ENCODE measurements at places on chromosomes 1 and 21.

GRCh38 chr1:7573481-7573880 is 197.6 kb upstream of the VAMP3 start:
- no peak for DNase-seq

- DNase-seq = no peak
Observed at GRCh38 chr1:216430744-216431143, 7.5 kb upstream of the USH2A start.

DNA sequence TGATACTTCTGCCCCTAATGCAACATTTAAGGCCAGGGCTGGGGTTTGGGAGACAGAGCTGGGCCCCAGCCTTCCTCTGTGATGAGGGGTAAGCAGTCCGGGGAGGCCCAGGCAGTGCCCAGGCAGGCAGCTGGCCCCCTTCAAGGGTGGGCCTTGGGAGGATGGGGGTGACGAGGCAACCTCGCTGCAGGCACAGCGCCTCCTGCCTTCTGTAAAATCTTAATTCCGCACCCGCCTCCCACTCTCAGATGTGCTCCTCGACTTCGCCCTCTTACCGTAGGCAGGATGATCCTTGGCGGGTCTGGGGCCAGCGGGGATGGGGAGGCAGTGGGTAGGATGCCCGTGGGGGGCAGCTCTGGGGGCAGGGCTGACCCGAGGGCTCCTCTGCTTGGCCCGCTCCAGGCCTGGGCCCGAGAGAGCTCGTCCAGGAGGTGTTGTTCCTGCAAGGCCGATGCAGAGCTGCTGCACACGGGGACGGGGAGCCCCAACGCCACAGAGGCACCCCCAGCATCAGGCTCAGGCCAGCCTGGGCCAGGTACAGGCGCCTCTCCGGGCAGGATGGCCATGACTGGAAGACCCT is 9.1 kb downstream of the C21orf58 start:
- no peak for DNase-seq

- DNase-seq = no peak
Observed at GRCh38 chr21:37665230-37666024, 250.8 kb downstream of the KCNJ6 start.

- peak; percentile 55 for DNase-seq
Observed at GRCh38 chr1:232579958-232580941, 49.7 kb downstream of the SIPA1L2 start.

DNA sequence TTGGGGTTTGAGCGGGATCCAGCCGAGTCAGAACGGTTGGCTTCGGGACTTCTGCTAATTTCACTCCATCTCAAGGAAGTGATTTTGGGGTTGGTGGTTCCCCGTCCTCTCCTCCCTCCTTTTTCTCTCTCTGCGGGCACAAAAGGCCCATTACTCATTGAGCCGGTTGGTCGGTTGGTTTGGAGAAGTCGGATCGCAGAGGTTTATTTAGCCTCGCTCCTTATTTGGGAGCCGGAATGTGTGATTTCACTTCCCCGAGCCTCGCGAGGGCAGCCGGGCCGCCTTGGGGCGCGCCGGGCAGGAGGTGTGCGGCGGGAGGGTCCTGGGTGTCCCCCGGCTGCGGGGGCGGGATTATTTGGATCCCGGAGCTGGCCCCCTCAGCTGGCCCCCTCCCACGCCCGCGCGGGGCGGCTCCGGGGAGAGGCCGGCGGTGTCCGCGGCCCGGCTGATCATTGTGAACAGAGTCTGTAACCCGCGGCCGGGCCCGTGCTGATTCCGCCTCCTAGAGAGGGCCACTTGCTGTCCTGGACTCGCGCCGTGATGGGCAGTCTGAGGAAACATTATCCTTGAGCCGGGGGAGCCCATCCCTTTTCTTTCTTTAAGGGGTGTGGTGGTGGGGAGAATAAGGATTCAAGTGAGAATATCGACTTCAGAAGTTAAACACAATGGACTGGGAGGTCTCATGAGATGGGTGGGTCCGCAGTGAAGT is 1.2 kb downstream of the MAPKAPK2 start:
- peak; percentile 80 for DNase-seq

- DNase-seq = no peak
Observed at GRCh38 chr1:4726620-4727341, 72.4 kb downstream of the AJAP1 start.

GRCh38 chr1:110205591-110206155 is 4.4 kb upstream of the KCNC4 start:
- DNase-seq = no peak

GRCh38 chr1:18100491-18101063 is 7.0 kb upstream of the IGSF21 start:
- DNase-seq = peak; percentile 47

DNA sequence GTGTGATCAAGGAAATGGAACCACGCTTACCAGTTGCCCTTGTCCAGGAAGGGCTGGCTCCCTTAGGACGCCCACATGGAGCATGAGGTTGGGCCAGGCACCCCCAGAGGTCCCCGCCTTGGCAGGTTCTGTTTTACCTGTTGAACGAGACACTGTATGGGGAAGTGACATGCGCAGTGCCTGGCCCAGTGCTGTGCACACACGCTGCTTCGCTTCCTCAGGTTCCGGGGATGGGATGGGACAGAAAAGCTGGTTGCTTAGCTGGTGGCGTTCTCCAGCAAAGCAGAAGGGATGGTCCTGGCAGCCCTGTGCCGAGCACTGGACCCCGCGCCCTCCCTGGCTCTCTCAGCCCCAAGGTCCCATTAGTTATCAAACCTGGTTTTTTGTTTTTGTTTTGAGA is 20.7 kb downstream of the SLC66A1 start:
- no peak for DNase-seq

GRCh38 chr1:203364094-203364801 is 13.3 kb upstream of the FMOD start:
- no peak for DNase-seq

- no peak for DNase-seq
Observed at GRCh38 chr1:71233645-71234044, 152.8 kb upstream of the ZRANB2 start.

- DNase-seq = no peak
Observed at GRCh38 chr1:213858581-213858980, 129.2 kb upstream of the PROX1 start.

GRCh38 chr1:204725821-204726448 is 40.4 kb upstream of the LRRN2 start:
- no peak for DNase-seq

- DNase-seq = peak; percentile 94
Observed at GRCh38 chr1:209398313-209398991, 185.1 kb upstream of the CAMK1G start.

- no peak for DNase-seq
Observed at GRCh38 chr21:29511096-29511495, 212.4 kb downstream of the BACH1 start.

DNA sequence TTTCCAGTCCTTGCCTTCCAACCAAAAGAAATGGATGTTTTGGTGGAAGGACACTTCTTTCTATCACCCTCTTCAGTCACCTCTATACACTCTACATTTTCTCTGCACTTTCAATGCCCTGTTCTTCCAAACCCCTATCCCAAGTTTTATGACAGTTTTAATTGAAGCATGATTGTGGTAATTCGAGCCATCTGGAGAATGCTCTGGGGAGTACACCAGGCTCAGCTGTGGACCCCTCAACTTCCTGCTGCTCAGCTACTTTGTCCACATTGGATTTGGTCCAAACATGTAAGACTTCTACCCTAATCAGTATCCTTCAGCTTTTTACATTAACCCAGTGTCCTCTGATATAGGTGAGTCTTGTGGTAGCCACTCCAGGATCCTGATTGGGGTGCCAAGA is 129.6 kb downstream of the SYT2 start:
- peak; percentile 70 for DNase-seq

DNA sequence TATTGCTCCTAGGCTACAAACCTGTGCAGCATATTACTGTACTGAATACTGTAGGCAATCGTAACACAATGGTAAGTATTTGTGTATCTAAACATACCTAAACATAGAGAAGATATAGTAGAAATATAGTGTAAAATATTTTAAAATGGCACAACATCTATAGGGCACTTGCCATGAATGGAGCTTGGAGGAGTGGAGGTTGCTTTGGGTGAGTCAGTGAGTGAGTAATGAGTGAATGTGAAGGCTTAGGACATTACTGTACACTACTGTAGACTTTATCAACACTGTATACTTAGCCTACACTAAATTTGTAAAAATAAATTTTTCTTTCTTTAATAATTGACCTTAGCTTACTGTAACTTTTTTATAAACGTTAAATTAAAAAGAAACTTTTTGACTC is 7.9 kb downstream of the LEFTY2 start:
- peak; percentile 50 for DNase-seq

DNA sequence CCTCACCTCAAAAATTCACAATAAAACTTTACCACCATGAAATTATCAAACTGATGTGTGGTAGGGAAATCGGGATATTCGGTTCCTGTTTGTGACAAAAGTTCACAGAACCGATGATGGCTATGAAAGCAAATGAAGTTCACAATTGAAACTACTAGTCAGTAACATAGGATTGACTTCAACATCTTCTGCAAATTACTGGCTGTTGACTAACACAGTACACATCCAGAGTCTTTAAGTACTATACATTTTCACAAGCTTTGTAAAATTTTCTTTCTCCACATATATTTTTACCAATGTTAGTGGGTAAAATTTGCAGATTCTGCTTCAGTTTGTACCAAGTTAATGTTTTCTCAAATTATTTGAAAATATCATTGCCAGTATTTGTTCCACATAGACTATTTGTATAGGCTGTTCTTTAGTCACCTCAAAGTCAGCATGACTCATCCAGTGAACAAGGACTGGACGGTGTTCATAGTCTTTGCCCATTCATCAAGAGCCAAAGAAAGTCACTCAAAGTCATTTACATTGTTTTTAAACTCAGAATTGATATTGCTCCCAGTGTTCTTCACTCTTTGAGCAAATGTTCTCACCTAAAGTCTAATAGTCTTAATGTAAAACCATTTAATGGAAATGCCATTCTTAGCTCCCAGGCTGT is 213.4 kb downstream of the USP25 start:
- no peak for DNase-seq

DNA sequence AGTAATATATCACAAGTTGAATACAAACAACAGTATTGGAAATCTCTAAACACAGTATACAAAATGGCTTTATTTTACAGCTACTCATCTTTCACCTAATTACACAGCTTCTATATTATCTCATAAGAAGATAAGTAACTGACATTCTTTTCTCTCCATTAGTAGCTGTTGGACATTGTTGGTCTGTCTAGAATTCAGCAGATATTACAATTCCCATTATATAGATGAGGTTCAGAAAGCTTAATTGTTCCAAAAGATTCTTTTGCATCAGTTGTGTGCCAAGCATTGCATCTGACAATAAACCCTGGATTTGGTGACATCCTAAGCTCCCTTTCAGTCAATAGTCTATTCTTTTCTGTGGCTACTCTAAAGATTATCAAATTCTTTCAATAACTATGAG is 187.0 kb downstream of the NTMT2 start:
- DNase-seq = no peak

DNA sequence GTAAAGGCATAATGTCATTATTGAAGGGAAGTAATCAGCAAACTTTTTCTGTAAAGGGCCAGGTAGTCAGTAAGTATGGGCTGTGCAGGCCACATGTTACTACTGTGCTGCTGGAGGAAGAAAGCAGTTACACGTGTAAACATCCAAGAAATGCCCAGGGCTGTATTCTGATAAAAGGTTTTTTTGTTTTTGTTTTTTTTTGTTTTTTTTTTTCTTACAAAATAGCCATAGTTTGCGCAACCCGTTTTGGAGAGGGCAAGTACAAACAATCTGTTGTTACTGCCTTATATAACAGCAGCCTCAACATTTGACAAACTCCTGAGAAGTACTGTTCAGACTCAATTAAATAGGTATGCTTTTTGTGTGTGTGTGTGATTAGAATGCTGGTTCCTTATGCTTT is 26.7 kb upstream of the MTMR11 start:
- DNase-seq = no peak

- DNase-seq = no peak
Observed at GRCh38 chr1:1874901-1875300, 16.0 kb downstream of the GNB1 start.

DNA sequence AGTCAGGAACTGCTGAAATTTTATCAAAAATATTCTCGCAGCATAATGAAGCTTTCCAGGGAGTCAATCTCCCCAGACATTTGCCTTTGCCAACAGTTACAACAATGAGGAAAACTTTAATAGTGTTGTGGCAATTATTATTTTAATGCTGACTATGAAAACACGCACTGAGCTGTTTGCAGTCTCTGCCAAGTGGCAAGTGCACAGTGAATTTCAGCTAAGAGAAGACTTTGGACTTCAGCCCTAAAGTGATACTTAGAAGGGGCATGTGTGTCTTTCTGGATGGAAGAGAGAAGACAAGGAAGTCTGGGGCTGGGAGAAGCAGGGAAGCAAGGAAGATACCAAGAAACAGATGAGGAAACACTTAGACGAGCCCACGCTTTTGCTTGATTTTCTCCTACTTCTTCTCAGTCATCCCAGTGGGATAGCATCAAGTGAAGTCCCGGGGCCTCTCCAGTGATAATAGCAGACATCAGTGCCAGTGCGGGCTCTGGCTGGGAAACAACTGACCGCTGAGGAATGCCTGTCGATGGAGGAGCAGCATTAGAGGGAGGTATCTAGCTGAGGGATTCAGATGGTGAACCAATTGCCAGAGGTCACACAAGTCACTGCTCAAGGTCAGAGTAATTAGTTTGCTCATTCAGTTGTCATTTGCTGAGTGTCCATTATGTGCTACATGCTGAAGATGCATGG is 196.3 kb downstream of the TTLL7 start:
- no peak for DNase-seq

DNA sequence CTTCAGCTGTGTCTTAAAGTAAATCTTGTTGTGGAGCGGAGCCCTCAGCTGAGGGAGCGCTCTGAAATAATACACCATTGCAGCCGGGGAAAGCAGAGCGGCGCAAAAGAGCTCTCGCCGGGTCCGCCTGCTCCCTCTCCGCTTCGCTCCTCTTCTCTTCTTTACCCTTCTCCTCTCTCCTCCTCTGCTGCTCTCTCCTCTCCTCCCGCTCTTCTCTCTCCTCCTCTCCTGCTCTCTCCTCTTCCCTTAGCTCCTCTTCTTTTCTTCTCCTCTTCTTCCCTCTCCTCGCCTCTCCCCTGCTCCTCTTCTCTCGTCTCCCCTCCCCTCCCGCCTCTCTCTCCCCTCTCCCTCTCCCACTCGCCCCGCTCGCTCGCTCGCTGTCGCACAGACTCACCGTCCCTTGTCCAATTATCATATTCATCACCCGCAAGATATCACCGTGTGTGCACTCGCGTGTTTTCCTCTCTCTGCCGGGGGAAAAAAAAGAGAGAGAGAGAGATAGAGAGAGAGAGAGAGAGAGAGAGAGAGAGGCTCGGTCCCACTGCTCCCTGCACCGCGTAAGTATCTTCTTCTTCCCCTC is at the start of gene PROX1:
TSS of gene PROX1 (plus strand) at position 47 of the 580 bp plus-strand sequence. CDS start 8,563 bp downstream, outside the sequence.
- peak; percentile 90 for DNase-seq

- DNase-seq = no peak
Observed at GRCh38 chr1:43034195-43034658, 75.6 kb upstream of the SLC2A1 start.

- DNase-seq = peak; percentile 97
Observed at GRCh38 chr1:86429835-86430234, 5.9 kb downstream of the CLCA2 start.

DNA sequence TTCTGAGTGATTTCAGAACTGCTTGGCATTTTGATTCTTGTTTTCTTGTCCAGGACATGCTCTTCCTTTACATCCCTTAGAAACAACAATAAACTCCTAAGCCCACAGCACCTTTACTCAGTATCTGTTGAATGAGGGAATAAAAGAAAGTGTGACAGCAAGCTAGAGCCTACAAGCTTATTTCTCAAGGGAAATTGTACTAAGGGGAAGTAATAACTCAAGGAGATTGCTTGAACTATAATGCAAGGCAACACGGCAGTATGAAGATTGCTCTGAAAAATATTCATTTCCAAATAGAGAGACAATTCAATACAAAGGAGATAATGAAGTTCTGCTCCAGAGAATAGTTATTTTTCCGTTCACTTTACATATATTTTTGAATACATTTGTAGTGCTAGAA is 6.5 kb downstream of the OR6P1 start:
- DNase-seq = no peak

- peak; percentile 71 for DNase-seq
Observed at GRCh38 chr1:200372095-200372884, 37.5 kb downstream of the ZNF281 start.

Measured in RPMI7951 (cell line).